ENCODE measurements at places on chromosomes 3 and 15. TPM values are rescaled to one million over a fixed set of nuclear protein-coding genes. Genes with fewer than 3 reads are reported as not detected.

LAMB2 gene
- 56.3 TPM for total RNA-seq

ZMYND10 gene
- total RNA-seq, result 5.9 TPM

TTC23 gene
- total RNA-seq, result 6.1 TPM

DAG1 gene
- total RNA-seq, result 28.0 TPM

PAQR5 gene
- 1.5 TPM for total RNA-seq

HHATL gene
- not detected for total RNA-seq

KCNMB2 gene
- 9.8 TPM for total RNA-seq

COPB2 gene
- 70.1 TPM for total RNA-seq

CNTN4 gene
- total RNA-seq, result 70.6 TPM

VWA5B2 gene
- total RNA-seq, result 1.7 TPM

SLC24A5 gene
- total RNA-seq, result not detected

PLSCR1 gene
- total RNA-seq, result 10.3 TPM

LXN gene
- 3.2 TPM for total RNA-seq

LRRC15 gene
- not detected for total RNA-seq

NEIL1 gene
- 25.1 TPM for total RNA-seq

LPCAT4 gene
- total RNA-seq, result 8.4 TPM

GLDN gene
- 2.7 TPM for total RNA-seq

GOLGA8S gene
- total RNA-seq, result under 0.01 TPM

ARRDC4 gene
- total RNA-seq, result 39.6 TPM

KLHL40 gene
- total RNA-seq, result not detected

P2RY13 gene
- 1.5 TPM for total RNA-seq

WWTR1 gene
- total RNA-seq, result 11.3 TPM

CHMP2B gene
- total RNA-seq, result 30.0 TPM

SCAANT1 gene
- not detected for total RNA-seq

CLDN16 gene
- total RNA-seq, result 0.25 TPM

VGLL3 gene
- 2.0 TPM for total RNA-seq

ELL3 gene
- total RNA-seq, result 2.2 TPM

TRANK1 gene
- total RNA-seq, result 8.1 TPM

NMB gene
- 3.9 TPM for total RNA-seq

RHOA gene
- total RNA-seq, result 104 TPM

BRK1 gene
- total RNA-seq, result 96.6 TPM

NOX5 gene
- not detected for total RNA-seq

HOMER2 gene
- total RNA-seq, result 31.2 TPM

ZSCAN29 gene
- total RNA-seq, result 33.2 TPM

ALCAM gene
- 88.5 TPM for total RNA-seq

CADM2 gene
- total RNA-seq, result 63.7 TPM
